ENCODE measurements at places on chromosomes 6 and 20. TPM values are rescaled to one million over a fixed set of nuclear protein-coding genes. Genes with fewer than 3 reads are reported as not detected.

HLA-DOA gene
- total RNA-seq = not detected

PPP1R3D gene
- 4.8 TPM for total RNA-seq

LY6G6F gene
- not detected for total RNA-seq

IL17F gene
- not detected for total RNA-seq

CLPSL2 gene
- not detected for total RNA-seq

ZKSCAN4 gene
- 5.9 TPM for total RNA-seq

NOTCH4 gene
- total RNA-seq = 1.1 TPM

VSTM2L gene
- total RNA-seq = 1.4 TPM

IMPG1 gene
- not detected for total RNA-seq

BTNL2 gene
- not detected for total RNA-seq

ADGB gene
- total RNA-seq = not detected

BCAS1 gene
- total RNA-seq = 2.3 TPM

MATN4 gene
- total RNA-seq = not detected

SLCO4A1 gene
- total RNA-seq = 0.72 TPM

CD93 gene
- total RNA-seq = 2.0 TPM

RARS2 gene
- 55.0 TPM for total RNA-seq

PNPLA1 gene
- total RNA-seq = not detected

GPLD1 gene
- 0.27 TPM for total RNA-seq

NDUFAF4 gene
- total RNA-seq = 19.3 TPM

SAMD5 gene
- total RNA-seq = 0.09 TPM

RFX6 gene
- total RNA-seq = not detected

MUCL3 gene
- under 0.01 TPM for total RNA-seq

CGA gene
- not detected for total RNA-seq

C6orf15 gene
- not detected for total RNA-seq

HLA-DQB1 gene
- not detected for total RNA-seq

DNAH8 gene
- total RNA-seq = 0.08 TPM

CDSN gene
- not detected for total RNA-seq

SLC22A16 gene
- total RNA-seq = not detected

PRKN gene
- total RNA-seq = 2.0 TPM

ADGRF4 gene
- total RNA-seq = 2.7 TPM

CENPQ gene
- total RNA-seq = 2.9 TPM

C6orf58 gene
- not detected for total RNA-seq

CDC5L gene
- total RNA-seq = 27.2 TPM

UST gene
- total RNA-seq = 27.1 TPM

POPDC3 gene
- total RNA-seq = 33.7 TPM

FAM209B gene
- not detected for total RNA-seq

SRF gene
- 17.5 TPM for total RNA-seq

SNHG17 gene
- total RNA-seq = 7.4 TPM

RNF182 gene
- total RNA-seq = 2.9 TPM

ULBP1 gene
- 1.7 TPM for total RNA-seq

TBXT gene
- not detected for total RNA-seq

TCP11 gene
- total RNA-seq = not detected

HDDC2 gene
- 71.5 TPM for total RNA-seq

SRSF12 gene
- total RNA-seq = 0.09 TPM

PLEKHG1 gene
- total RNA-seq = 3.7 TPM

NQO2 gene
- total RNA-seq = 47.7 TPM

Measured in fibroblast of the aortic adventitia (primary cell).